ENCODE measurements at places on chromosomes 1 and 21. TPM values are rescaled to one million over a fixed set of nuclear protein-coding genes. Genes with fewer than 3 reads are reported as not detected.

Gene GBP7
- not detected for total RNA-seq

GRCh38 chr21:38637161-38637560 lies 138.9 kb upstream of the ERG start:
- H3K4me3 ChIP-seq, result no peak overlapping the region
- no peaks in the 10 kb centered on the region for H3K27me3 ChIP-seq
- no peak overlapping the region for H3K27ac ChIP-seq

- no peak overlapping the region for H3K4me3 ChIP-seq
- no peak for DNase-seq
- no peaks in the 10 kb centered on the region for H3K27me3 ChIP-seq
Observed at GRCh38 chr1:117335376-117336086, 31.7 kb upstream of the MAN1A2 start.

GRCh38 chr1:50424045-50424883 lies 1.0 kb upstream of the DMRTA2 start:
- peak; percentile 46 for DNase-seq
- no peak overlapping the region for H3K4me3 ChIP-seq
- H3K36me3 ChIP-seq, result no peaks in the 10 kb centered on the region
- peaks cover 15% of the 10 kb centered on the region for H3K27me3 ChIP-seq
- H3K4me1 ChIP-seq, result peaks cover 8% of the 10 kb centered on the region

DNA sequence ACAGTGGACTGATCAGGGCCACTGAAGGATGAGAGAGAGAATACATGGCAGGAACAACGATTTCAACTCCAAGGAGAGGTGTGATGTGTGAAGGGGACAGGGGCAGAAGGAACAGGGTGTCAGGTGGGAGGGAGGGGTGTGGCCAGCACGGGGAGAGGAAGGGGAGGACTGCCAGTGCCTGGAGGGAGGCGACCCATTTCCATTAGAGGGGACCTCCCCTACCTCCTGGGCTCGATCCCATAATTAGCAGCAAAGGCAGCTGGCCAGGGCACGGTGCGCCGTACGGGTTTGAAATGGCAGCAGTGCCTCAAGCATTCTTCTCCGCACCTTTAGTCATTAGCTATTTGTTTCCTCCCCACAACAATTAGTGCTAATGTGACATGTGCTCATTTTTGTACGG lies 22.7 kb downstream of the CRYAA start:
- no peaks in the 10 kb centered on the region for H3K27me3 ChIP-seq
- H3K36me3 ChIP-seq, result no peaks in the 10 kb centered on the region
- no peak overlapping the region for H3K4me3 ChIP-seq
- H3K4me1 ChIP-seq, result peaks cover 19% of the 10 kb centered on the region
- no peak overlapping the region for H3K27ac ChIP-seq
